ENCODE measurements at places on chromosomes 4 and X.
A peak's percentile ranks its signal among the peaks of the same experiment; 100 is the strongest.

DNA sequence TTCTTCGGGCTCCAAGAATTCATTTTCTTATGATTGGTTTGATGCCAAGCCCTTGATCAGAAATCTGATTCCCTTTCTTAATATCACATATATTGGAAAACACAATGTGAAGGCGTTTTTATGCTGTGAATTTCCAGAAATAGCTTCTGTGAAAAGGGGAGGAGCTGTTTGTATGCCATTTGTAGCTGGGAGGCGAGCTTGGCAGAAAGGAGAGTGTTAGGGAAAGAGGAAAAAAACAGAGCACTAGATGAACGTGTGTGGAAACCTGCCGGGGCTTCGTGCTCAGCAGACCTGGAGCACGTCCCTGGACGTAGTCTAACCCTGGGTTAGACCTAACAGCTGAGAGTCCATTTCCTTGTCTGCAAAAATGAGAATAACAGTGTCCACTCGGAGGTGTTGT is 3.4 kb downstream of the CLCN4 start:
- DNase-seq, result no peak

DNA sequence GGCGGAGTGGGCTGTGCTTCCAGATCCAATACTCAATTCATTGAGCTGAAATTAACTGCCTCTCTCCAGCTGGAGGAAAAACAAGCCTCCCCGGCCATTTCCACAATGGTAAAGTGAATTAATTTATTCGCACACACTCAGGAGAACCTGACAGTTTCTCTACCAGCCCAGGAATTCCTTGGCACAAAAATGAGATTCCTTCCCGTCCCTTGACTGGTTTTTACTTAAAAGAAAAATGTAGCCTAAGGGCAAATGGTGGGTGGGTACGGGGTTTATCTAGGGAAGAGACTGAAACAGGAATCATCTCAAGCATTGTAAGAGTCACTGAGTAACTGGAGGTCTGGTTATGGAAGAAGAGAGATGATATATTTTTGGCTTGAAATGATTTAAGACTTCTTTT is 102.7 kb downstream of the VCX3A start:
- no peak for DNase-seq

GRCh38 chr4:47040828-47041227 is 9.5 kb downstream of the GABRB1 start:
- DNase-seq, result no peak

DNA sequence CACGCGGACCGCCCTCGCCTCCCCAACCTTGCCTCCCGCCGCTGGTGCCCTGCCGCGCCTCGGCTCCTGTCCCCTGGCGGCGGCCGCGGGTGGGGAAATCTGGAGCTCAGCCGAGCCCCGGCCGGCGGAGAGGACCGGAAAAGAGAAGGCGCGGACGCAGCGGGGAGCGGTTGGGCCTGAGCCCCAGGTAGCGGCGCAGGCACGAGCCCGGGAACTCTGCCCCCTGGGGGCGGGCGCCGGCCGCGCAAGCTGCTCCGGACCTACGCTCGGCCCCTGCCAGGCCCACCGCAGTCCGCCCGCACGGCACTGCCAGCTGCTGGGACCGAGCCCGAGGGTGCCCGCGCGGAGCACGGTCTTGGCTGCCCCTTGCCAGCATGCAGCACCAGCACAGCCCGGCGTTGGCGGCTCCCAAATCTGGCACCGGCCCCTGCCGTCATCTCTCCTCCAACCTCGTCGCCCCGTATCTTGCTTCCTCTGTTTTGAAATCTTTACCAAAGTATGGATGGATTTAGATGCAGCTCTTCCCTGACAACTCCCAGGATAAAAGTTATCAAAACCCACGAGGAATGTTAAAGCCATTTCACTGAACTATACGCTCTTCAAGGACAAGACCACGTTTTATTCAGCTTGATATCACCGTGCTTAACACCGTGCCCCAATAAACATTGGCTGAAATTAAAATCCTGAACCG is at the start of gene PRSS12:
Gene PRSS12, minus strand, starts transcription at position 161 of the 691 bp plus-strand sequence. CDS start 283 bp downstream, outside the sequence.
- peak; percentile 5 for DNase-seq

DNA sequence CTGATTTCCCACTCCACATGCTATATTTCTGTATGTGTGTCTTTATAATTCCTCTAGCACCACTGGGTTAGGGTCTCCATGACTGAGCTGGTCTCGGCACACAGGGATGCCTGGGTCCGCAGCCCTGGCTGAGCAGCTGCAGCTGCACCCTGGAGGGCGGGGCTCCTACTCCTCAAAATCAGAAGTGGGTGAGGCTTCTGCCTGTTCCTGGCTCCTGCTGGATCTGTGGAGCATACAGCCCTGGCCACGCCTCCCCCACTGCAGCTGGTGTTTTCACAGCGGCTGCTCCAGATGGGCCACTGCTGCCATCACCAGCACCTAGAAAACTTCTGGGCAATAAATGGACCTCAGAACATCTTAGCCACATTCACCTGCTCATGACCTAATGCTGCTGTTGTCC is 30.9 kb downstream of the SPCS3 start:
- no peak for DNase-seq

- DNase-seq, result no peak
These were observed 12.7 kb downstream of the ART3 start for GRCh38 chr4:76087007-76087769.

GRCh38 chrX:46876901-46877300 is 35.3 kb upstream of the JADE3 start:
- no peak for DNase-seq

- DNase-seq, result no peak
These were observed 125.3 kb downstream of the COL4A6 start for GRCh38 chrX:108312957-108313356.

GRCh38 chrX:77510007-77510406 is 62.8 kb downstream of the FGF16 start:
- no peak for DNase-seq

DNA sequence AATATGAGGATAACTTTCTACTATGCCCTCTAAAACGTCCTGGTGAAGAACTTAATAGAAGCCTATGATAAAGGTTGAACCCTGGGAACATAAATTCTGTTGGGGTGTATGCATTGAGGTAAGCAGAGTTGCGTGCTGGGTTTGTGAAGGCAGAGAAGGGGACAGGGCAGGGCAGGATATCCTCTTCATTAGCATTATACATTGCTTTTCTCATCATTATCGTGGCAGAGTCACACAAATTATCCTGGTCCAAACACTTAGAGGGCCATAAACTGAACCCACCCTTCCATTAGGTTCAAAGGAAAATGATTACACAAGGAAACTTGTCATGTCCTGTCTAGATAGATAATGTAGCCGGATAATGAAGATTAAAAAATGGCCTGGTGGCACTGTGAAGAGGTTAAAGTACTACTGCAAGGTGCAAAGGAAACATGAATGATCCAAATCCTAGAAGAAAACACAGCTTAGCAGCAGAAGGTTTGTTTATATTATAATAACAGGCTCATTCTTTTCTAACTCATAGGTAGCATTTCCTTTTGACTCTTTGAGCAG is 189.1 kb downstream of the SPCS3 start:
- no peak for DNase-seq

- no peak for DNase-seq
These were observed 1.8 kb downstream of the ATP11C start for GRCh38 chrX:139930916-139931645.

DNA sequence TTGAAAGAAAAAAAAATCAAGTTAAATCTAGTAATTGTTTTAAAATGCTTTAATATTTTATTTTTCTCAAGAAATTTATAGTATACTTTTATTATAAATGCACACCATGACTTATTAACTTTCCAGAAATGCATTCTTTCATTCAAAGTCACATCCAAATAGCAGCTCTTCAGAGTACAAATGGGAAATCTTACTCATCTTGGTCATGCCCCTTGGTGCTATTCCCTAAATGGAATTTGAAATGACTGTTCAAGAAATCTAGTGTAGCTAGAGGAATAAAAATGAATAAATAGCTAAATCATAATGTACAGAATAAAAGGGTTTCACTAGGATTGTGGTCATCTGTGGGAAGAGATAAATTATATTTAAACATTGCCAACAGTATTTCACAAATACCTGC is 1139.7 kb downstream of the PCDH18 start:
- DNase-seq, result no peak

GRCh38 chr4:167290678-167291077 is 56.4 kb upstream of the SPOCK3 start:
- no peak for DNase-seq

DNA sequence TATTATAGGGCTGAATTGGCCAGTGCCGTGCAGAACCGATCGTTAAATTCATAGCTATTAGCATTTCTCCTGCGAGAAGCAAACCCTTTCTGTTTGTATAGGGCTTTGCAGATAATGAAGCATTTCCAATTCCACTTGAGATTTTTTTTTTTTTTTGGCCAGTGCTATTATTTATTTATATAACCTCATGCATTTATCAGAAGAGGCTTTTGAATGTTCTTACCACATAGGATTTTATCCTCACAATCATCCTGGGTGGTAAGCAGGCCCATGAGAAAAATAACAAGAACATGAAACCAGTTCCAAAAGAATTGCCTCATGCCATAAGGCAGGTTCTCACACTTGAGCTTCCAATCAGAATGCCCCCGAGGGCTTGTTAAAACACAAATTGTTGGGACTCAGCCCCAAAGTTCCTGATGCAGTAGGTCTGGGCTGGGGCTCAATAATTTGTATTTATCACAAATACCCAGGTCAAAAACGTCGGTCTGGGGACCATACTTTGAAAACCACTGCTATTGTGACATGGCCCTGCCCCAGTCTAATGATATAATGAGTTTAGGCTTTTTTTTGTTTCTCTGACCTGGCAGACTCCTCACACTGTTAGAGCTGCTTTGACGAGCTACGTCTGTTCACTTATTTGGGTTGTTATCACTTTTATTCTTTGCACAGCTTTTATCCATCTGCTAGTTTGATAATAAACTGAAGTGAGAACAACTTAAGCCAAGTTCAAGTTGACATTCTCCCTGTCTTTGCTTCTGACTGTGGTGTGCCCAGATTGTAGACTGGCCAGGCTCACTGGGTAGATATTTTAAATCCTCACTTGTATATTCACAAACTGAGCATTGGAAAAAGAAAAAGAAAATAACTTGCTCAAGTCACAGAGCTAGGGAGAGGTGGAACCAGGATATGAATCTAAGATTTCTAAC is 20.1 kb downstream of the SUPT20HL1 start:
- no peak for DNase-seq

DNA sequence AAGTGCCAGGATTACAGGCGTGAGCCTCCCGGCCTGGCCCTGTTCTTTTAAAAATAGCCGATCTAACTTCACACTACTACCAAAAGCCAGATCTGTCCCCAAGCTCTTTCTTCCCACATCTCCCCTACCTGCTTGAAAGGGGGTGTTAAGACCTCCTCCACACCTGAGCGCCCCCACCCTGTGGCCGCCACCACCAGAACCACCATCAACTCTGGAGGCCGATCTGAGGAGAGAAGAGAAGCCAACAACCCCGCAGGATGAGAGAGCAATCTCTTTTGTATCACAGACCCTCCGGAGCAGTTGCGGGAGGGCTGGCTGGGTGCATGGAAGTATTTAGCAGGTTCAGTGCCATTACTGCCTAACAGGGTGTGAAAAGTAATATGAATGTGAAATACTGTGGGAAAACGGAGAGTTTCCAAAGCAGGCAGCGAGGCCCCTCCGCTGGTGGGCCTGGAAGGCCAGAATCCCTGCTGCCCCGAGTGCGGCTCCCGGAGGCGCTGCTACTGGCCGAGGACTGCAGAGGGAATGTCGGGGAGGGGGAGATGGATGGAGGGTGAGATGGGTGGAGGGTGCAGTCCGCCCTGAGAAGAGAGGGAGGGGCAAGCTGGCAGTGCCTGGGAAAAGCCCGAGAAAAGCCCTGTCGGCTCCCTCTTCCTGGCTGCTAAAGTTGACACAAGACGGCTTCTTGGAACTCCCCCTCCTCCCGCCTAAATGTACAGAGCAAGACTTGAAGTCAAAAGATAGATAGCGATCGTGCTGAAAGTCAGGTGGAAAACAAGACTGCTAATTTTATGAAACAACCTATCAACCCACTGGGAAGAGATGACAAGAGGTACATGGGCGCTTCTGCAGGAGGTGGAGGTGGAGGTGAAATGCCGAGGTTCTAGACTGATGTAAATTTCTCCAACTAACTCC is 22.3 kb downstream of the HAND2 start:
- DNase-seq, result no peak

- DNase-seq, result no peak
These were observed 90.1 kb downstream of the IRF2 start for GRCh38 chr4:184384056-184384809.

DNA sequence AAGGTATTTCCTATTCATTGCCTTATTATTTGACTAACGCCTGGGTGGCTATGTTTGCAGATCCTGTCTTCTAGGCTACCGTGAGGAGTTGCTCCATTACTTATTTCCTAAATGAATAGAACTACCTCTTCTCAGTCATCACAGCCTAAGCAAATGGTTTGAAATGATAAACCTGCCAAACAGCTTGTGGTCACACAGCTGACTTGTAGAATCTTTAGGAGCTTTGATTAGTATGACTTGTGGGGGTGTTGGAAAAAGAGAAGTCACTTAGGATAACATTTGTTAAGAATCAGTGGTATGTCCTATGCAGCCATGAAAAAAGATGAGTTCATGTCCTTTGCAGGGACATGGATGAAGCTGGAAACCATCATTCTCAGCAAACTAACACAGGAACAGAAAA is 169.3 kb downstream of the PPARGC1A start:
- no peak for DNase-seq

- DNase-seq, result no peak
These were observed 41.9 kb downstream of the HADH start for GRCh38 chr4:108031427-108032083.

- DNase-seq, result no peak
These were observed 108.3 kb downstream of the ANXA10 start for GRCh38 chr4:168200685-168201084.

DNA sequence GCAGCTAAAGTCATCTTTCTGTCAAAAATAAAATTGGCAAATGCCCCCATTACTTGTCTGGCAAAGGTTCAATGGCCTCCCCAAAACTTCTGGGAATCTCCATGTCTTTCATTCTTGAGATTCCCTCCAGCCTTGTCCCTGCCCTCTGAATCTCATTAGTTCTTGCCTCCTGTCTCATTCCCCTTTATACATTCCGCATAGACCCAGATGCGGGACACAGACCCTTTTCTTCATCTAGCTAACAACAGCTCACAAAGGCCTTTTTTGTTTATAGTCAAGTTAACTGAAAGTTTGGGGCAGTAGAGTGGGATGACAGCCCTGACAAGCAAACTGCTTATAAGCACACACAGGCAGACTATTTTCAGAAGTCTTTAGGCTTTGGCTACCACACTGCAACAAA is 306.1 kb upstream of the FAM241A start:
- DNase-seq, result no peak

- no peak for DNase-seq
These were observed 167.5 kb downstream of the PRKX start for GRCh38 chrX:3545901-3546300.

Measured in stimulated activated CD8-positive, alpha-beta memory T cell treated with anti-CD3 and anti-CD28 coated beads, Interleukin-12 subunit alpha, Interleukin-12 subunit beta, amount 100 ng/mL, for 4 hours (primary cell).